ENCODE measurements at places on chromosomes 11 and 22.

DNA sequence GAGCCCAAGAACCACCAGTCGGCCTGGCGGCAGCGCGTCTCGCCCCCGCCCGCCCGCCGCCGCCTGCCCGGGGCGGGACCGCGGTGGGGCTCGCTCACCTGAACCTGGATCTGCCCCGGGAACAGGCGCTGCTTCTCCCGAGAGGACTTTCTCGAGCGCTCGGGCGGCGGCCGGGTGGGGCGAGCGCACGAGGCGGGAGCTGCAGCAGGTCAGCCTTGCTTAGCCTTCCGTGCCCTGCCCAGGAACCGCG is 133 bp downstream of the MYH9 start:
- peak overlapping the region; percentile 78 for H3K4me3 ChIP-seq
- DNase-seq: no peak
- H3K4me1 ChIP-seq: peaks cover 45% of the 10 kb centered on the region
- H3K36me3 ChIP-seq: no peaks in the 10 kb centered on the region
- no peaks in the 10 kb centered on the region for H3K27me3 ChIP-seq

GRCh38 chr22:31841078-31841827 is 87.4 kb downstream of the DEPDC5 start:
- peaks cover 75% of the 10 kb centered on the region for H3K36me3 ChIP-seq
- no peak overlapping the region for H3K27ac ChIP-seq
- no peaks in the 10 kb centered on the region for H3K4me1 ChIP-seq
- no peak overlapping the region for H3K4me3 ChIP-seq
- H3K27me3 ChIP-seq: no peaks in the 10 kb centered on the region
- DNase-seq: no peak

- DNase-seq: no peak
- peaks cover 61% of the 10 kb centered on the region for H3K36me3 ChIP-seq
- peak overlapping the region; percentile 81 for H3K27ac ChIP-seq
- no peaks in the 10 kb centered on the region for H3K27me3 ChIP-seq
- H3K4me3 ChIP-seq: no peak overlapping the region
- H3K4me1 ChIP-seq: peaks cover 48% of the 10 kb centered on the region
These were observed 73.0 kb downstream of the CD44 start for GRCh38 chr11:35211952-35212351.

DNA sequence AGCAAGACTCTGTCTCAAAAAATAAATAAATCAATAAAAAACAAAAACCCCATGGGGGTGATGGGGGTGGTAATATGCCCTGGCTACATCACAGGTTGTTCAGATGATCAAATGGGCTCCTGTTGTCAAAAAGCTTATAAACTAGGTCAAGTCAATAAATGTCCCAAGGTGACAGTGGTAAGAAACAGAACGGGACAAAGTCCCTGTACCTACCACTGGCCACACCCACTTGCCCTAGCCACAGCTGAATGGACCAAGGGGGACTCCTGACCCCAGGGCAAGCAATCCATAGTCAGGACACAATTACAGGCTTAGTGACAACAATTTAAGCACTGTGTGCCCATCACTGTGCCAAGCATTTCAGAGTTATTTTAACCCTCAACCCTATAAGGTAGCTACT is 6.0 kb downstream of the NAGA start:
- H3K4me1 ChIP-seq: peaks cover 2% of the 10 kb centered on the region
- H3K27ac ChIP-seq: no peak overlapping the region
- H3K4me3 ChIP-seq: no peak overlapping the region
- peaks cover 78% of the 10 kb centered on the region for H3K36me3 ChIP-seq
- no peak for DNase-seq

GRCh38 chr11:46363031-46363407 is 15.8 kb downstream of the DGKZ start:
- H3K36me3 ChIP-seq: peaks cover 8% of the 10 kb centered on the region
- no peak for DNase-seq
- H3K4me3 ChIP-seq: peak overlapping the region; percentile 38
- no peaks in the 10 kb centered on the region for H3K27me3 ChIP-seq
- H3K4me1 ChIP-seq: peaks cover 63% of the 10 kb centered on the region

DNA sequence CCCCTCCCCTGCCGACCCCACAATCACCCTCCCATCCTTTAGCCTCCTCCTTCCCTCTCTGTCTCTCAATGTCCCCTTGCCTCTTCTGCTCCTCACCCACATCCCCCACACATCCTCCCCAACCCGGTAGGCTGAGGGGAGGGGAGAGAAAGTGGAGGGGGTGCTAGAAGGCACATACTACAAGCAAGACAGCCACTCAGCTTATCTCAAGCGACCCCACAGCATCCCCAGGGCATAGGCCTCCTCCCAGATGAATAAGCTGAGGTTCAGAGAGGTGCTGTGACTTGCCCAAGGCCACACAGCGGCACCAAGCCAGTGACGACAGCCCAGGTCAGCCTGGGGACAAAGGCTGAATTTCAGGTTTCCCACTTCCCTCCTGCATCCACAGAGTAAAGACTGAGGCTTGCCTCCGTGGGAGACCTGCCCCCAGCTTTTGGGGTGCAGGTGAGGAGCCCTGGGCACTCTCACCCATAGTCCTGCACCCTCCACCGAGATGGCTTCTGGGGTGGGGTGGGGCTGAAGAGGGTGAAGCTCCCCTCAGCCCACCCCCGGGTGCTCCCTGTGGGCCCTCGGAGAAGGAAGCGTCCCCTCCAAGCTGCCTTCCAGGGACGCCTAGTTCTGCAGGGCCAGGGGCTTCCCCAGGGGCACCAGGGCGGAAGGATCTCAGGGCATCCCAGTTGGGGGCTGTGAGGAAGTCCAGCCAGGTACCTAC is 511 bp downstream of the RAC2 start:
- peak overlapping the region; percentile 40 for H3K4me3 ChIP-seq
- peaks cover 12% of the 10 kb centered on the region for H3K4me1 ChIP-seq
- DNase-seq: no peak
- peaks cover 60% of the 10 kb centered on the region for H3K27me3 ChIP-seq
- no peak overlapping the region for H3K27ac ChIP-seq
- H3K36me3 ChIP-seq: no peaks in the 10 kb centered on the region

DNA sequence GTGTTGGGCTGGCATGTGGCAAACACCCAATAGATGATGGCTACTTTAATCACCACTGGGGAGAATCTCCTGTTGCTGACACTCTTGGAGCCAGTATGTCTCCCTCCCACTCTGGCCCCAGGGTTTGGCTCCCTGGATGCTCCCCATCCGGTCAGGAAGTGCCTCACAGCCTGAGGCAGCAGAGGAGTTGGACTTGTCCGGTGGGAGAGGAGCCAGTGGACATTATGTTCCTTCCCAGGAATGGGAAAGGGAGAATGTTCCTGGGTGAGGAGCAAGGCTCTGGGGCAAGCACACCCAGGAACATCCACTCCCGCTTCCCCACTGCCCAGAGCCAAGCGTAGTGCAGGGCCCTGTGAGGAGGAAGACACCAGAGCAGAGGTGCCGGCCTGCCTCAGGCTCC is 84.6 kb upstream of the NAV2 start:
- H3K36me3 ChIP-seq: no peaks in the 10 kb centered on the region
- no peak overlapping the region for H3K4me3 ChIP-seq
- no peaks in the 10 kb centered on the region for H3K27me3 ChIP-seq
- peak; percentile 92 for DNase-seq

DNA sequence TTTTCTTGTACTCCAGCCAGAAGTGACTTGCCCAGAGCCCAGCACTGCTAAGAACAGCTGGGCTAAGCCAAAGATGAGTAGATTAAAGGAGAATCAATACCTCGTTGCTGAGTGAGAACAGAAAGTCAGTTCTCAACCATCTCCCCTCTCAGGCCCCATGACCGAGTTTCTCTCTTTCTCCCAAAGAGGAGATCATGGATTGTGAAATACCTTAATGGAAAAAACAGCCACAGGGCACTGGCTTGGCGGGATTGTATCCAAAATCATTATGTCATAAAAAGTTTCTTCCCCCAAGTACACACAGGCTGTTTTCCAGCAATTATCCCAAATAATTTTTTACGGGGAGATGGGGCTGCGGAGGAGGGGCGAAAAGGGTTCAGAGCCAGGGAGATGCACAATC is 111.8 kb upstream of the TMEM45B start:
- H3K36me3 ChIP-seq: no peaks in the 10 kb centered on the region
- no peak overlapping the region for H3K4me3 ChIP-seq
- DNase-seq: no peak
- no peaks in the 10 kb centered on the region for H3K27me3 ChIP-seq
- no peak overlapping the region for H3K27ac ChIP-seq

DNA sequence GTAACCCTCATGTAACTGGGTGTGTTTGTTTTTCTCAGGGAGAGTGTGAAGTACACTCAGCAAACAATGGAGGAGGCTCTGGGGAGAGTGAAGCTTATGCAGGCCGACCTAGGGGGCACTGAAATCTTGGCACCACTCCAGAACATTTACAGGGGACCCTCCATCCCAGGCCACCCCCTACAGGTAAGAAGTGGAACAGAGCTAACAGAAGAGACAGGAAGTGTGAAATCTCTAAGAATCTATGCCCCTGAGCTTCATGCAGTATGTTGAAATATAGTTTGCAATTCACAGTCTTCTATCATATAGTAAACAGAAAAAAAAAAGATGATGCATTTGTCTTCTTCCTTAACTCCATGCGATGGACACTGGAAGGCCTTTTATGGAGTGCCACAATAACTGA is 8.4 kb downstream of the VWA5A start:
- H3K27ac ChIP-seq: no peak overlapping the region
- no peak for DNase-seq
- H3K27me3 ChIP-seq: no peaks in the 10 kb centered on the region

DNA sequence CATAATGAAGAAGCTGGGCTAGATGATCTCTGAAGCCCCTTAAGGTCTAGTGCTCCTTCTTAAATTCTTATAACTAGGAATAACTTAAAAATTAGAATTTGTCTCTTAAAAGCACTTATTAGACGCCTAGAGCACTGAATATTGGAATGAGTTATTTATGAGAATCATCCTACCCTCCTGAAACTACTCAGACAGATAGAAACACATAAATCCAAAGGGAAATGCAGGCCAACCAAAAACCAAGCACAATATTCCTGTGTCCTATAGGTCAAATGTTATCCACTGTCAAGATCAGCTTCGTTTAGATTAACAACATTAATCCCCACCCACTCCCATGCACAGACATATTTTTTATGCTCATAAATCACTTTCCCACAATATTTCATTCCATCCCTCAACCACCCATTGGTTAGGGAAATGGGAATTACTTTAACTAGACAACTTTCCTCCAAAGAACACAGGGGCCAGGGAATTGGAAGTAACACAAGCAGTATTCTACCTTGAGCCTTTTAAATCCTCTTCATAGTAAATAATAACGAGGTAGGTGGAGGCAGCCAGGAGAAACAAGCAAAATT is 87.1 kb downstream of the CD44 start:
- H3K27ac ChIP-seq: no peak overlapping the region
- no peak overlapping the region for H3K4me3 ChIP-seq
- peaks cover 87% of the 10 kb centered on the region for H3K36me3 ChIP-seq
- H3K27me3 ChIP-seq: no peaks in the 10 kb centered on the region
- peaks cover 11% of the 10 kb centered on the region for H3K4me1 ChIP-seq

- no peak overlapping the region for H3K27ac ChIP-seq
- no peaks in the 10 kb centered on the region for H3K36me3 ChIP-seq
- DNase-seq: no peak
- no peak overlapping the region for H3K4me3 ChIP-seq
These were observed 240.1 kb downstream of the ST3GAL4 start for GRCh38 chr11:126595560-126595959.

- no peaks in the 10 kb centered on the region for H3K36me3 ChIP-seq
- no peak for DNase-seq
- no peak overlapping the region for H3K4me3 ChIP-seq
- H3K27ac ChIP-seq: no peak overlapping the region
These were observed 12.2 kb upstream of the DCHS1 start for GRCh38 chr11:6667733-6668374.

DNA sequence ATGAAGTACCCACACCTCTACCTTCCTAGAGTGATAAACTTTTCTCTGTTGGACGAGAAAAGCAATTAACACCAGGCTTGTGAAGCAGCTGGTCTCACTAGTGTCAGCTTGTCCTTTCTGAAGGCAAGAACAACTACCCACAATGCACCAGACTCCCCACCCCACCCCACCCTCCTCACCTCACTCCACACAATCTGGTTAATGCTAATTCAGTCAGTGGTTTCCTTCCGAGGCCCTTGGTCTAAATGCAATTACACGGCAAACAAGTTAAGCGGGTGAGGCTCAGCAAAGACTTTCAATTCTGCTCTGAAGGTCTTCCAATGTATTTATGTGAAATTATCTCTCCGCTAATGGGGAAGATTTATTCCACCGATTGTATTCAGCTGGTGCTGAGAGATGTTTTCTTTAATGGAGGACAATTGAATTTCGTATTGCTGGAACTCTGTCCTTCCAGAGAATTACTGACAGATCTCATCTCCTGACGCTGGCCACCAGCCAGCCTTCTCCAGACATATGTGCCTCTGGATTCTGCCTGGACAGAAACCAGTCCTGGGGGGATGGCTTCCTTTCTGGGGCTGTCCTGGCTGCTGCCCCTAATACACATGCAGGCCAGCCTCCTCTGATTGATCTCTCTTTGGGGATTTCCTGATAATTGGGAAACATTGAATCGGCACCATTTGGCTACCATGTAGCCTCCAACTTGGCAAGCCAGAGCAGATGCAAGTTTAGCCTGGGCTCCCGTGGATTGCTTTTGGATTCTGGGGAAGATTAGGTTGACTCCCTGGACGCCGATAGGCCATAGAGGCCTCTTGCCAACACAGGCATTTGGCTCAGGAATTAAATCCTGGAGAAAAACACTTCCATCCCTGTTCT is 165.8 kb upstream of the NARS2 start:
- no peak overlapping the region for H3K4me3 ChIP-seq
- no peak overlapping the region for H3K27ac ChIP-seq
- no peak for DNase-seq
- no peaks in the 10 kb centered on the region for H3K27me3 ChIP-seq

DNA sequence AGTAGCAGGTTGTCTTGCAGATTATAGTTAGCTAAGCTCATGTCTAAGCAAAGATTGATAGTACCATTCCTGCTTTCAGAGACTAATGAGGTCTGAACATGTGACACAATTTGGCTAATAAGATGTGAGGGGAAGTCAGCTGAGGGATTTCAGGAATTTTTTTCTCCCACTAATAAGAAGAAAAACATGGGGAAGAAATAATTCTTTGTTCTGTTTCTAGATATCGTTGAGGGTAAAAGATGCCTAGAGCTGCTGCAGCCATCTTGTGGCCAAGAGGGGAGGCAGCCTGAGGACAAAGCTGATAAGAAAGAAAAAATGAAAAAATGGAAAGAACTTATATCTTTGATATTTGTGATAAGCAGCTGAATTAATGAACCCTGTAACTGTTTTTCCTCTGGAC is 1334.4 kb downstream of the LRRC4C start:
- no peaks in the 10 kb centered on the region for H3K36me3 ChIP-seq
- H3K4me3 ChIP-seq: no peak overlapping the region

DNA sequence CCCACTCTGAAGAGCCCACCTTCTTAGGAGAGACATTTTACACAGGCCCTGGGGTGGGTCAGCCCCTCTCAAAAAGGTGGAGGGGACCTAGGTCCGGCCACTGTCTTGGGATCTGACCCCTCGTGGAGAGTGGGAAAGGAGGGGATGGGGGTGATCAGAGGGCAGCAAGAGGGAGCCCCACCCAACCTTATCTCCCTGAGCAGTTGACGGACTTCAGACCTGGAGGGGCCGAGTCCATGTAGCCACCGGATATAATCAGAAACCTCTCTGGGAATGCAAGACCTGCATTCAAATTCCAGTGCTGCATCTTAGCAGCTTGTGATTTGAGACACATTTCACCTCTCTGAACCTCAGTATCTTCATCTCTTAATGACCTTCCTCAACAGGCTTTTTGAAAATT is 44.0 kb downstream of the TP53I11 start:
- H3K27me3 ChIP-seq: no peaks in the 10 kb centered on the region
- no peaks in the 10 kb centered on the region for H3K36me3 ChIP-seq
- H3K4me1 ChIP-seq: peaks cover 7% of the 10 kb centered on the region
- no peak overlapping the region for H3K27ac ChIP-seq
- DNase-seq: no peak

Data from suprapubic skin (tissue), 4 donors.